Type B pancreatic cell (in vitro differentiated cells): ENCODE measurements at places on chromosomes 11 and 22. TPM values are rescaled to one million over a fixed set of nuclear protein-coding genes. Genes with fewer than 3 reads are reported as not detected.
A peak's percentile ranks its signal among the peaks of the same experiment; 100 is the strongest.

GRCh38 chr11:129408865-129409444 lies 33.3 kb downstream of the BARX2 start:
- no peak for DNase-seq

- no peak for DNase-seq
Observed at GRCh38 chr22:29331213-29331612, 15.7 kb upstream of the RASL10A start.

The C11orf16 gene
- not detected in 2 replicates for total RNA-seq

The MS4A14 gene
- not detected in 2 replicates for total RNA-seq

The PRR33 gene
- total RNA-seq, result not detected in 2 replicates

DNA sequence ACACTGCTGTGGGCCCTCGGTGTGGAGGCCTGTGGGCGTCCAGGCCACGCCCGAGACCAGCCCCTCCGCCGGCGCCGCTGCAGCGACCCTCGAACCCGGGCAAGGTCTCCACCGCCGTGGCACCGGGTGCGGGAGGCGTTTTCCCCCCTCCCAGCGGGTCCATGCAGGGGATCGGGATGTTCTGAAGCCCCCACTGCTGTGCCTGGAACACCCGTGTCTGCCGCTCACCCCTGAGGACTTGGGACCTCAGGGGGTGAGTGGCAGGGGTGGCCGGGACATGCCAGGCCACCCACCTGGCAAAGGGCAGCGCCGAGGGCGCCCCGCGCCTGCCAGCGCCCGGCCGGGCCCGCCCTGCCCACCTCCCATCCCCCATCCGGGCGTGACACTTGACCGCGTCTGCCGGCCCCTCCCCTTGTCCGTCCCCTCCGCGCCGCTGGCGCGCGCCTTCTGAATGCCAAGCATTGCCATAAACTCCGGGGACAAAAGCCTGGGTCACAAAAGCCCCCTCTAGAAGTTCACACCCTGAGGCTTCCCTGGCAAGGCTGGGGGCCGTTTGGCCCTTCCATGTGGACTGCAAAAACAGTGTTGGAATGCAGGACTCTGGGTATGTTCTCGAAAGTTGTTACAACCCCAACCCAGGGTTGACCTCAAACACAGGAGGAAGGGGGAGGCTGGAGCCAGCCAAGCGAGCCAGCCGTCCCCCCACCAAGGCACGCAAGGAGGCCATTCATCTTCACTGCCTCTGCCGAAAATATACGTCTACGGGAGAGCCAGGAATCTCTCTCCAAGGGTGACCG lies 819 bp upstream of the KCNQ1OT1 start:
- peak; percentile 78 for DNase-seq

The TSSK2 gene
- not detected in 2 replicates for total RNA-seq
